ENCODE measurements at places on chromosomes 6 and 20.

- DNase-seq: no peak
These were observed 11.6 kb downstream of the CDH22 start for GRCh38 chr20:46296526-46297250.

- DNase-seq: no peak
These were observed 8.2 kb downstream of the MYB start for GRCh38 chr6:135189344-135189743.

GRCh38 chr6:72365773-72366172, 256.1 kb upstream of the KCNQ5 start:
- no peak for DNase-seq

- DNase-seq: no peak
These were observed 92.5 kb downstream of the B3GAT2 start for GRCh38 chr6:70864401-70864800.

GRCh38 chr6:161101517-161101916, 109.9 kb downstream of the MAP3K4 start:
- DNase-seq: no peak

- no peak for DNase-seq
These were observed 49.0 kb downstream of the COL11A2 start for GRCh38 chr6:33143113-33143770.

DNA sequence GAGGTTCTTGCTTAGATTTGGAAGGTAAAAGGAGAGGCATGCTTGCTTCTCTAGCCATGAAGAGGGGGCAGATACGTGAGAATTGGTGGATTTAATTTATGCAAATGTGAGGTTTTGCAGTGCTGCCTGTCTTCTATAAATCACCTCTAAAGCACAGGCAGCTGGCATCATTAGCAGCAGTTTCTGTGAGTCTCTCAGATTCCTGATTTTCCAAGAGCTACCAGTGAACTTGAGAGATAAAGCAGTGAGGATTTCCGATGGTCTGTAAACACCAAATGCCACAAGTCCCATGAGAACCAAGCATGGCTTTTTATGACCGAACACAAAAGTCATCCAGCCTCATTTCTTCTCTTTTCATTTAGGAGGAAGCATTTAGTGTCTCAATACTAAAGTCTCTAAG, 3.2 kb upstream of the SIRPB2 start:
- no peak for DNase-seq

DNA sequence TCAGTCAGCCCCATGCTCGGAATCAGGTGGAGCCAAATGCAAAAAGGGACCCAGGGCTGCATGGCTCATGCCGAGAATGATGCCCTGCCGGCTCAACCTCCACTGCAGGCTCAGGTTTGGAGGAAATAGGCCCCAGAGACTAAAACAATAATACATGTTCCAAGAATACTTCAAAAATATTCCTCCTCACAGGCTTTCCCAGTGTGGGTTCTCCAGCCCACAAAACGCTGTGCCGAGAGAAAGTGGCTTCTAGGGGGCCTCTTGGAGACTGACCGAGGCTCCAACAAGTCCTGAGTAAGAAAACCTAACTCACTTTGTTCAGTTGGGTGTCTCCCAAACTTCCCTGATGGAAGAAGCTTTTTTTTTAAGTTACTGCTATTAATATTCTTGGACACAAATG, 73.9 kb downstream of the BANF2 start:
- no peak for DNase-seq

GRCh38 chr6:17086469-17086868, 15.4 kb upstream of the STMND1 start:
- DNase-seq: no peak

- DNase-seq: no peak
These were observed 567.4 kb downstream of the COL12A1 start for GRCh38 chr6:74638412-74638811.

- DNase-seq: no peak
These were observed 220.5 kb downstream of the TENT5A start for GRCh38 chr6:81531869-81532561.

GRCh38 chr20:57040924-57041323, 225.5 kb downstream of the BMP7 start:
- DNase-seq: no peak

DNA sequence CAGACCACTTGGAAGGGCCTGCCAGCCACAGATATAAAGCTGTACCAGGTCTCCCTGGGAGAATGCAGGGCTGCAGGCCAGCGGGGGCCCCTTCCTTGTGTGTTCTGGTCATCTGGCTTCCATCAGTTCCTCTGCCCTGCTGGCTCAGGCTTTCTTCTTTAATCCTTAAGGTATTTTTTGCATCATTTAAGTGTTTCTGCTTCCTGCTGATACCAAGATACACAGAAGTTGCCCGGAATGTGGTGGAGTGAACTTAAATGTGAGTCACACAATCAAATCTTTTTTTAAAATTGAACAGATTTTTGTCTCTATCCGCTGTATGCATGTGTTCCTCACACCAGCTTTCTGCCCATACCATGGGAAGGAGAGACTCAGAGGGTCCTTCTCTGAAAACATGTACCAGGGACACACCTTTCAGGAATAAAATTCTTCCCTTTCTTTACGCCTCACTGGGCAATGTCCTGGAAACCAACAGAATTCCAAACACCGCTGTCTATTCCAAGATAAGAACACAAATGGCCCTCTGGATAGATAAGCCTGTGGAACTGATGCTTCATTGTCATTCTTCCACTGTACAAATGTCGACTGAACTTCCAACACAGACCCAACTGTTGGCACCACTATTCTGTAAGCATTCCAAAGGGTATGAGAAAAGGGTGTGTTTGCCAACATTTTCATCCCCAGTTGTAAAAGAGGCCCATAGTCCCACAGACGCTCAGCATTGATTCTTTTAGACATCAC, 206.2 kb upstream of the MYLIP start:
- DNase-seq: no peak

- no peak for DNase-seq
These were observed 181.6 kb upstream of the ECI2 start for GRCh38 chr6:4316867-4317400.

GRCh38 chr6:52517502-52518278, 59.2 kb downstream of the TRAM2 start:
- no peak for DNase-seq

Data from T-helper 17 cell (primary cell).